Activated T-cell treated with anti-CD3 and anti-CD28 coated beads for 24 hours (primary cell): ENCODE measurements at places on chromosomes 4 and X.

DNA sequence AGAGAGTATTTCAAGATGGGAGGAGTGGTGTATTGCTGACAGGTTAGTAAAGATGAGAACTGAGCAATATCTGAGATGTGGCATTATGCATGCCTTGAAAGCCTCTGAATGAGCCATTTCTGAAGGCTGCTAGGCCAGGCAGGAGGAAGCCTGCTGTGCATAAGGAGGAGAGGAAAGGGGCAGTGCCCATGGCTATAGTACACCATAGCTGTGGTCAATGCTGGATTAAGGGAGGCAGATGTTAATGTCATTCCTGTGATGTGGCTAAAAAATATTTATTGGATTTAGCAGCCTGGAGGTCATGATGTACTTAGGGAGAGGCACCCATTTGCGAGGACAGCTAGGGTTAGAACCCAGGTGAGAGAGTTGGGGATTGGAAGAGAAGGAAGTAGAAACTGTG is 130.0 kb upstream of the LNX1 start:
- DNase-seq, result no peak

- DNase-seq, result no peak
These were observed 52.9 kb downstream of the SUPT20HL2 start for GRCh38 chrX:24260842-24261550.

GRCh38 chr4:48226199-48226598 is 43.4 kb downstream of the TEC start:
- no peak for DNase-seq

DNA sequence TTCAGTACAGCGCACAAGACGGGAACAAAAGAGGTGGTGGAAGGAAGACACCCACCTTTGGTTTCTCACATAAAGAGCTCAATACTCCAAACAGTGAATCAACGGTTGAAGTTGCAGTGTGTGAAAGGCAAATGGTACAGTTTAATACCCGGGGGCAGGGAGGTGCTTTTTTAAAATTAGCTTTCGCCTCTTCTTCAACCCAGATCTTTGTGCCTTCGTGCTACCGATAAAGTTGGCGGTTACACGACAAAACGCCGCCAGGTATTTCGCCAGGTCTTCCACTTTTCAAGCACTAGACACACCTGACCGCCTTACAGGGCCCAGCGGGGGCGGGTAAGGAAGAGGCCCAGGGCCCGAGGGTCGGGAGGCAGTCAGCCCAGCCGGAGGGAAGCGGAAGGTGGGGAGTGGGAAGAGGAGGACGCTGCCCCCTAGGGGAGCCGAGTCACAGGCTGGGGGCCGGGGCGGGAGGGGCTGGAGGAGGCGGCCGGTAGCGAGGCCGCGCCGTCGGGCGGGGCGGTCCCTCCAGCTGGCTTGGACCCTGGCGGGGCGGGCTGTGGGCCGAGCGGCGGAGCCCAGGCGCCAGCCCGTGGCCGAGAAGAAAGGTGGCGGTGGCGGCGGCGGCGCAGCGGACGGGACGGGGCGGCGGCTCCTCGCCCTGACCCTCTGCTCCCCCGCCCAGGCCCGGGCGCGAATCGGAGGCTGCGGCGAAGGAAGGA is 16.0 kb downstream of the UTP3 start:
- DNase-seq, result peak; percentile 41

- DNase-seq, result no peak
These were observed 278.1 kb upstream of the TET2 start for GRCh38 chr4:104868533-104868932.

GRCh38 chrX:153590961-153591956 is 7.7 kb downstream of the CCNQ start:
- DNase-seq, result no peak

- DNase-seq, result no peak
These were observed 56.9 kb upstream of the TADA2B start for GRCh38 chr4:6986072-6986780.

DNA sequence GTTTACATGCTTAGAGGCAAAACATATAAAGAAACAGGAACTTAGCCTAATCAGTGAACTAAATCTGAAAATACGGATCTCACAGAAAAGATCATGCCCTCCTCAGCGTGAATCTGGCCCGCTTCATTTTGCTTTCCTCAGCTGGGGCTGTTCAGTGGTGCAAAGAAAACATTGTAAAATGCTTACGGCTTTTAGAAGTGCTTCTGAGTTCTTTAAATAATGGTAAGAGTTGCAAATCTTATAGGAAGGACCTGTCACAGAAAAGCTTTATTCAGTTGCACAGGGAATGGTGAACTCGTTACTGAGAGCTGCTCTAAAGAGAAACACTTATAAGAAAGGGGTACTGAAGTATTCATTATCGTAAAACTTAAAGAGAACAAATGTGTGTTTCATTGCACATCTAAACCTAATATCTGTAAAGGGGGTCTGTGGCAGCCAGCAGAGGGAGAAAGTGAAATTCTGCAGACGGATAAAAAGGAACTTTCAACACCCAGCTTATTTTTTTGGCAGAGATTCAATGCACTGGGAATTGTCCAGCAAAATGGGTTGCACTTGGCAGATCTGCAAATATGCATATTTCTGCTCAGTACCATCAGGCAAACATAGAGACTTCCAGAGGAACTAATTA is 139.2 kb upstream of the ANK2 start:
- no peak for DNase-seq

GRCh38 chrX:12349201-12349600 is 210.9 kb downstream of the FRMPD4 start:
- no peak for DNase-seq

DNA sequence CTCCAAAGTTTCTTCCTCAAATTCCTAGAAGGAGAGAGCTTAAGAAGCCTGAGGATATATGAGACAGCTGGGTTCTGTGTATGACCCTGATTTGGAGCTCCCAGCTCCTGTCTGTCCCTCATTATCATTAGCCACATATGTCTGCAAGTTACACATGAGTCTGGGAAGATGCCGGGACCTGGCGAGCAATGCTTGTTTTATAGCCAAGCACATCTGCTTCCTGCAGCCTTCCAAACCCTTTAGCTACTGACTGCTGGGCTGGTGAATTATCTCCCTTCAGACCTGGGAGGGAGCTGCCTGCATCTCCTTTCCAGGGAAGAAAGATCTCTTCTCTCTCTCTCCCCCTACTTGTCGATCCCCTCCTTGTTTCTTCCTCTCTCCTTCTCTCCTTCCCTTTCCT is 556.7 kb upstream of the BOD1L1 start:
- DNase-seq, result no peak

DNA sequence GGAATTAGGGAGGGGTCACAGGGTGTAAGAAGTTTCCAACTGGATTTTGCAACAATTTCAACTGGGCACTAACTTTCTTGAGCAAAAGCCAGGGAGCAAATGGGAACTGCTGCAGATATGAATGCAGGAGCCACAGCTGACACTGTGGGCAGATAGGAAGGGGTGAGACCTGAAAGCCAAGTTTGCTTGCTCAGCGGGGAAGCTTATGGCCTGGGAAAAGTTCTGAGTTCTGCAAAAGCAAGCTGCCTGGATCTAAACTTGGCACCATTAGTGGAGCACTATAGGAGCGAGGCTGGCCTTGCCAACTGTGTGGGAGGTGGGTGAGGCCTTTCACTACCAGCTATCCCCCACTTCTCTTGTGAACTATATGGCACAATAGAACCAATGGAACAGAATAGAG is 11.1 kb downstream of the CYSLTR1 start:
- DNase-seq, result no peak

DNA sequence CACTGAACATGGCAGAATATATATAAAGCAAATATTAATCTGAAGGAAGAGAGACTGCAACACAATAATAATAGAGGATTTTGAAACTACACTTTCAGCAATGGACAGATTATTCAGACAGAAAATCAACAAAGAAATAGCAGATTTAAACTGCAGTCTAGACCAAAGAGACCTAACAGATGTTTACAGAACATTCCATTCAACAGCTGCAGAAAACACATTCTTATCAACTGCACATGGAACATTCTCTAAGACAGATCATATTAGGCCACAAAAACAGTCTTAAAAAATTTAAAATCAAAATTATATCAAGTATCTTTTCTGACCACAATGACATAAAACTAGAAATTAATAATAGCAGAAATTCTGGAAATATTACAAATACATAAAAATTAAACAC is 27.1 kb downstream of the CENPE start:
- DNase-seq, result no peak

- DNase-seq, result no peak
These were observed 201.0 kb upstream of the MAMLD1 start for GRCh38 chrX:150162141-150162540.

- DNase-seq, result no peak
These were observed 30.6 kb downstream of the HOPX start for GRCh38 chr4:56650262-56651055.

GRCh38 chr4:101824500-101824899 is 34.0 kb downstream of the BANK1 start:
- DNase-seq, result no peak

- no peak for DNase-seq
These were observed 62.4 kb downstream of the C4orf50 start for GRCh38 chr4:5955856-5956255.

GRCh38 chrX:506341-506740 is 119.6 kb upstream of the PPP2R3B start:
- DNase-seq, result no peak

GRCh38 chr4:172411149-172411548 is 597.9 kb downstream of the GALNTL6 start:
- DNase-seq, result no peak

DNA sequence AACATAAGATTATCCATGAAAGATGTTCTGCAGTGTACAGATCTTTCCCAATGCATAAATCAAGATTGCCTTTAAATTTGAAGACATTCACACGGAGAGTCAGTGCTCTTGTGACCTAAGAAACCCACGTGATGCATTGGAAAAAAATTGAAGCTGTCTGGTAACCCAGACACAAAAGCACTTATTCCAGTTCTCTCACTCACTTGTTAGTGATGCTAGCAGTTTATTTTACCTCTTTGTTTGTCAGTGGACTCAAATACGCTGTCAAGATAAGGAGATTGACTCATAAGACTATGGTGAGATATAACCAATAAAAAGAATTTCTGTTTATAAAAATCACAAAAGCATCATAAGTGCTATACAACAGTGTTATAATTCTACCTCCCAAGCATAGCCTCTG is 245.8 kb upstream of the SMIM31 start:
- no peak for DNase-seq

DNA sequence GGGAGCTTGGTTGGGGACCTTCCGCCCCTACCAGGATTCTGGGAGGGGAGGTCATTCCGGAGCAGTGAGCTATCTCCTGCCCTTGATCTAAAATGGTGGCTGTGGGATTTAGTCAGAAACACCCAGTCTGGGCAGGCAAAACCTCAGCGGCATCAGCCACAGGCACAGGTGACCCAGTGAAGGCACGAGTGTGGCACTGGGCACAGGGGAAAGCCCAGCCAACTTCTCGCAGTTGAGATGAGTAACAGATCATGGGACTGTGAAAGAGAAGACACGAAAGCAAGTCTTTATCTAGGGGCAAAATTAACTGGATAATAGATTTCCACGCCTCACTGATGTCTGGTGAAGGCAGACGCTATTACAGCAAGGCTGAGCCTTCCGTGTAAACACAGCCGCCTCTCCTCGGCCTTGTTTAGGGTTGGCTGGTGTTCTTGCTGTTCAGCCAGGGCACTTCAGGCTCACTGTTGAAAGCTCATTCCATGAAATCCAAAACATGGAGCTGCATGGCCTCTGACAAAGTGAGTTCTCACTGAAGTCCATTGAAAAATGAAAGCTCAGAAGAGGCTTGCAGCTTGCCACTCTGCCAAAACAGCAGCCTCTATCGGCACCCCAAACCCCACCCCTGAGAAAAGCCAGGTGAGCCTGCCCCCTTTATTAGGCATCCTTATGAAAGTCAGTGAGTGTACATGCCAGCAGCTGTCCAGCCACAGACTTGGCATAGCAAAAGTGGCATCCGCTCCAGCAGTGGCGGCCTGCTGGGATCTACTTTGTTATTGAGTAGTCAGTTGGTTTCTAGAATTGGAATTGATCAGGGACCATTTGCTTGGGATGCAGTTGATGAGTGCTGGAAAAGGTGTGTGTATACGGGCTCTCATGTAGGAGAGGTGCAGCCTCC is 102.3 kb upstream of the MTM1 start:
- DNase-seq, result no peak

- DNase-seq, result no peak
These were observed 31.8 kb downstream of the PLAC1 start for GRCh38 chrX:134626434-134626833.

DNA sequence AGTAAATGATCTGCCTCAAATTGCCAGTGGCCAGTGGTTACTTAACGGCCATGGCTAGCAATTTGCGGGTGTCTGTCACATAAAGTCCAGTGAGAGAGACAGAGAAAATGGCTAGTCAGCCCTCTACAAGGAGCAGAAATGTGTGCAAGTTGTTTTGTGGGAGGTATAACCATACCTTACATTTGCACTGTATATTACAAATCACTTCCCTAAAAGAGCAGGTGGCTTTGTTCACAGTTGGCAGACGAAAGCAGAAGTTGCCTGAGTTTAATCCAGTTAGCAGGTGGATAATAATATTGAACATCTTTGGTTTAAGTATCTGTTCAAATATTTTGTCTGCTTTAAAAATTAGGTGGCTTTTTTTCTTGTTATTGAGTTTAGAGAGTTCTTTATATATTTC is 15.6 kb downstream of the SRPX start:
- DNase-seq, result no peak

- no peak for DNase-seq
These were observed 13.0 kb downstream of the CORIN start for GRCh38 chr4:47824840-47825239.

DNA sequence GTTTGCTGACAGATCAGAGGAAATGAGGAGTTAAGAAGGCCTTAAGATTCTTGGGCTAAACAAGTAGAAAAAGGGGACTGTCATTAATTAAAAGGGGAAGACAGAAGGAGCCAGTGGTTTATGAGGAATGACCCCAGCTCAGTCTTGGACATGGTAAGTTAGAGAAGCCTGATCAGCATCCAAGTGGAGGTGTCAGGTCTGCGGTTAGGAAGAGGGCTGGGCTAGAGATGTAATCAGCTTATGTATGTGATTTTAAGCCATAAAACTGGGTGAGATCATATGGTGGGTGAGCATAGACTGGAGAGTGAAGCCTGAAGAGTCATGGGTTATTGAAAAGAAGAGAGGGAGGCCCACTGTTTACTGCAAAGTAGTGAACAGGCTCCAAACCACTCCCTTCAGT is 246.1 kb downstream of the NR3C2 start:
- DNase-seq, result no peak

DNA sequence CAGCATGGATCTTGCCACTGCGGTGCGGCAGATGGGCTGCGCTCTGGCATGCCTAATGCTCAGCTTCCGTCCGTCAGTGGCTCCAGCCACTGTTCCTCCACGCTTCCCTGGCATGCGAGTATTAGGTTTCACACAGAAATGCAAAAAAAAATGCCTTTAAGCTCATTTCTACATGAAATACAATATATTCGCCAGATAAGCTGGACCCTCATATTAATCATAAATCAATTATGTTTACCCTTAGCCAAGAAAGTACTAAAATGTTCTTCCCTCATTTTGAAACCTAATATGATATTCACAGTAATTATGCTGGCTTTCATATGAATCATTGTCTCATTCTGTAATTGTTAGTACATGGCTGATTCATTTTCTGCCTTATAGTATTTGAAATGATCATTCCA is 115.5 kb upstream of the FAM241A start:
- DNase-seq, result no peak

- no peak for DNase-seq
These were observed 8.9 kb downstream of the PIGG start for GRCh38 chr4:507745-508512.
